ENCODE measurements at places on chromosomes 16 and 17.

DNA sequence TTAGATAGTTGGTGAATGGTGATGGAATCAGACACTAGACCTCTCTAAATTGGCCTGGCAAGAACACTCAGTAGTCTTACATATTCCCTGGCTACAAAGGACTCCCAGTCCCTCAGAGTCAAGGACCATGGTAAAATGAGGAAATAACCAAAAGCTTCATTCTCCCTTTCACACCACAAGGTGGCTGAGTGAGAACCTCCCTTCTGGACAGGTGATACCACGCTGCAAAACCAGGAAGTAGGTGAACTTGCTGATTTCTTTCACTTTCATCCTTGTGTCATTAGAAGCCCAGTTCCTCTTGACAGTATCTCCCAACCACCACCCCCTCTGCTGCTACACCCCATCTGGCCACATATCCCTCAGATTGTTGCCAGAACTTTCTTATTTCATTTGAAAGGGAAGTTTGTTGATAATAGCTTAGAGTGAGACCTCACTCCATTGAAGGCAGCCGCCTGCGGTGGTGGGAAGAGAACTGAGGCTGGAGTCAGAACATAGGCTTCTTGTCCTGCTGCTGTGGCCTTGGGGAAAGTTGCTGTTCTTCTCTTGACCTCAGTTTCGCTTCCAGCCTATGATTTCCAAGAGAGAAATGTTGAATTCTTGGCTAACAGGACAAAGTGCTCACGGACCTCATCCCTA, 290.6 kb upstream of the CCL2 start:
- no peak for DNase-seq

DNA sequence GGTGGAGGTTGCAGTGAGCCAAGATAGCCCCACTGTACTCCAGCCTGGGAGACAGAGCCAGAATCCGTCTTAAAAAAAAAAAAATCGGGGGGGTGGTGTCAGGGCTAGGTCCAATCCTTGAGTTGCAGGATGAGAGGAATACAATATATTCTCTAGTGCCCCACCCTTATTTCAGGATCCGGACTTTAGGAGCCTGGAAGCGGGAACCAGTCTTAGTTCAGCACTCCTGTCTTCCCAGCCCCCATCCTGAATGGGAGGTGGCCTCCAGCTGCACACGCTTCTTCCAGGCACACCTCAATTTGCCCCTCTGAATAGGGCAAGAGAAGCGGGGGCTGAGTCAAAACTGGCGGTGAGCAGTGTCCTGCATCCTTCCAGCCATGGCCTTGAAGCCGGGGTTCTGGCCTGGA, 1.6 kb downstream of the FHOD1 start:
- no peak for DNase-seq

DNA sequence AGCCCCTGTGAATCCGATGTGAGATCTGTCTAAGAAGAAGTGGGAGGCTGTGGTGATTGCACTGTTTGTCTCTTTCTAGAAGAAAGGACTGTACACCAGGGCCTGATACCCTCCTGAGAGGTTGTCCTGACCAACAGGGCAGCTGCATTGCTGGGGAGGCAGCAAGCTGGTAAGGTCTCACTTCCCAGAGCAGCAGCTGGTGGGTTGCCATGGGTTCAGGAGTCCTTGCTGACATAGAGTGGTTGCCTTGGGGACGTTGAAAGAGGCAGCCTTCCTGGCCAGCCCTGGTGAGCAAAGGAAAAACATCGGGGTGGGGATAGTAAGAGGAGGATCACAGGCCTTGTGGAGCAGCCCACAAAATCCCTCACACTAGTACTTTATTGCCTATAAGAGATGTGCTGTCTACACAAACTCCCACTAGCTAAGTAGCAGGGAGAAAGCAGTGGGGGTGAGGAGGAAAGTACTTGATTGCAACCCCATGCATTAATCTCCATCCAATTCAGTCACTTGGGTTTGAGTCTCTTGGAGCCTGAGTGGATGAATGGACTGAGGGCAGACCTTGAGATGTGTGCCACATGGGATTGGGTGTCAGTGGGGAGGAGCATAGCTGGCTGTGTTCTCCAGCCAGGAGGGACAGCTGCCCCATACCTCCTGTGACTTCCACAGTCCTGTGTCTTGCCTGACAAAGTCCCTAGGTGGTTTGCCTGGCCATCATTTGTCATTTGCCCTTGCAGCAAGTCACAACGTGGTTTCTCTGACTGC, 143.8 kb upstream of the RPL38 start:
- no peak for DNase-seq

GRCh38 chr17:79248843-79249493, 174.3 kb downstream of the ENGASE start:
- DNase-seq = no peak

Data from HFF-Myc (cell line).